Tongue (tissue), 3 donors: ENCODE measurements at places on chromosomes 1 and 21.

GRCh38 chr1:227769936-227770494 is 34.8 kb downstream of the SNAP47 start:
- no peak for DNase-seq

GRCh38 chr1:162846256-162847212 is 14.4 kb downstream of the CCDC190 start:
- DNase-seq, result no peak

DNA sequence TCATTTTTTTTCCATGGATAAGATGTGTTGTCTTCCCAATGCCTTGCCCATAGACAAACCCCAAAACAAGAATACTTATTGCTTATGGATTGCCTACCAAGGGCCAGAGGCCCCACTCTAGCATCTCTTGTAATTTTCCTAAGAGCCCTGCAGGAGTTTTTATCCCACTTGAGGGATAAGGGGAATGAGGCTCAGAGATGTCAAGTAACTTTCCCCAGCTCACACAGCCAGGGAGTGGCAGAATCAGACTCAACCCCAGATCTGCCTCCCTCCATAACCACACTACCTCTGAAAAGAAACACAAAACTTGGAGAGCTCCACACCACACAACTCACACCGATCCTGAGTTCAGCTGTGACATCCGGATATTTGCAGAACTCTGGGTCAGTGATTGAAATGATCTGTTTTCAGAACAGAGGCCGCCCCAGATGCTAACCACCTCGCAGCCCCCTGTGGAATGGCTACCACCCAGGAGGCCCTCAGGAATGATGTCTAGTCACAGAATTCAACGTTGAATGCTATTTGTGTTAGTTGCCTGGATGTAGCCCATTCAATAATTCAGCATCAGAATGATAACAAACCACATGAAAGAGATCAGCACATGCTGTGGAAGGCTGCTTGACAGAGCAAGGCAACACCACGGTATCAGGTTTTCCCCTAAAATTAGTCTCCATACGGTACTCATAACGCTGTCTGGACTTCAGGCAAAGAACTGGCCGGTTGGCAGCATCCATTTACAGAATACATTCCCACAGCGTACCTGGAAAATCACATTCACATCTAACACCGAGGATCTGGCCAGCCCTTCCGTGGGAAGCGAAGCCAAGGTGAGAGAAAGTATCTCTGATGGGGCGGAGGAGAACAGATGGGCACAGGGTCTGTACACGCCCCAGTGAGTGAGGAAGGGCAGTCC is 231.9 kb downstream of the TOMM20 start:
- no peak for DNase-seq

- DNase-seq, result no peak
Observed at GRCh38 chr1:199701726-199702125, 325.8 kb upstream of the NR5A2 start.

DNA sequence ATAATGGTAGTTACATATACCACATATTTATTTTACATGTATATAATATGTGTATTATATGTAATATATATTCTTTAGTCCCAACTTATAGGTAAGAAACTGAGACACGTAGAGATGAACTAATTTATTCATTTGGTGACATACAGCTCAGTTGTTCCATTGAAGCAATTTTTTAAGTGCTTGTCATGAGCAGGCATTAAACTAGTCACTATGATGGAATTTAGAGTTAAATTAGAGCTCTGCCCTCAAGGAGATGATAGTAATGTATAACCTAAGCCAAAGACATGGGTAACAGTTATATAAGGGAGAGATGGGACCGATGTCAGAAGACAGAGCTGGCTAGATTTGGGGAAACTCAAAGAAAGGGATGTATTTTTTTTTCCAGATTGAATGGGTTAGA is 83.0 kb downstream of the ST6GALNAC5 start:
- no peak for DNase-seq

DNA sequence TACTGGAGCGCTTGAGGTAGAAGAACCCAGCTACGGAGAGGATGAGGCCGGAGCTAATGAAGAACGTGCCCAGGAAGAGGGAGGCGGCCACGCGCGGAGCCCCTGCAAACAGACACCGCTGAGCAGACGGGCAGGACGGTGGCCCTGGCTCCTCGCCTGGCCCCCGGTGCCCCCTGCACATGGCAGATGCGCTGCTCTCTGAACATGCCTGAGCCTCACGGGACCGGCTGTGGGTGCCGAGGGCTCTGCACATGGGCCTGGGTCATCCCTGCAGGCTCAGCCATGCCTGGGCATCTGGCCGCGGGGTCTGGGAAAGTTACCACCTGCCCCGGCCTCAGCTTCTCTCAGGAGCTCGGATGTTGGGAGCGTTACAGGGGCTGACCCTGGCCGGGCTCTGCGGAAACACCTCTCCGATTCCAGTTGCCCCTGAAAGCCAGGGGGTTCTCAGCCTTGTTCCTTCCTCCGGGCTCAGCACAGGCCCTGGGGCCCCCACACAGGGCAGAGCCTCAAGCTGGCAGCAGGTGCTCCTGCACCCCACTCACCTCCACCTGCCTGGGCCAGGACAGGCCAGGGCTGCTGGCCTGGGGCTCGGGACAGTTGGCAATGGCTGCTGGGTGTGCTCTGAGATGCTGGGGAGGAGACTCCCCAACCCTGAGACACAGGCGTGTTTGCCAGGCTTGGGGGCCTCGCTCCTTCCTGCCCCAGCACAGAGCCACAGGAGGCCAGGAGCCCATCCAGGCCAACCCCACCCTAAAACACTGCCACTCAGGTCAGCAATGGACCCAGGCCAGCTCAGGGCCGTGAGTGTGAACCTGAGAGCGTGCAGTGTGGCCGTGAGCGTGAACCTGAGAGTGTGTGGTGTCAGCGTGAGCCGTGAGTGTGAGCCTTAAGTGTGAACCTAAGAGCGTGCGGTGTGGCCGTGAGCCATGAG is 12.1 kb upstream of the RNF223 start:
- no peak for DNase-seq

GRCh38 chr1:103129796-103130195 is 21.5 kb upstream of the COL11A1 start:
- no peak for DNase-seq

- DNase-seq, result peak; percentile 51
Observed at GRCh38 chr1:161131523-161132409, 701 bp downstream of the DEDD start.

- DNase-seq, result no peak
Observed at GRCh38 chr21:39628385-39628784, 15.6 kb downstream of the B3GALT5 start.

- DNase-seq, result no peak
Observed at GRCh38 chr1:2391931-2392509, 379 bp downstream of the RER1 start.

DNA sequence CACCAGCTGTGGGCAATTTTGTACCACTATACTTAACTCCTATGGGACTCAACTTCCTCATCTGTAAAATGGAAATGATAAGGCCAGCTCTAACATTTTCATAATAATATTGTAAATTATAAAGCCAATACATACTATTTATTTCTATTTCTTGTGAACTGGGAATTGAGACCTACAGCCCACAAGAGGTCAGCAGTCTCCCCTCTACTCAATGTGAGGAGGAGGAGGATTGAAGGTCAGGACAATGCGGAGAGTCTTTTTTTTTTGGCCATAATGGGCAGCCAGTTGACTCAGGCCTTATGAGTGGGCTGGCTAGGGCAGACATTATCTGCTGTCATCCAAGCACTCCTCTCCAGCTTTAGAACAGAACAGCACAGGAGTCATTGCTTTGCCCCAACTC is 90.5 kb downstream of the NUF2 start:
- no peak for DNase-seq

DNA sequence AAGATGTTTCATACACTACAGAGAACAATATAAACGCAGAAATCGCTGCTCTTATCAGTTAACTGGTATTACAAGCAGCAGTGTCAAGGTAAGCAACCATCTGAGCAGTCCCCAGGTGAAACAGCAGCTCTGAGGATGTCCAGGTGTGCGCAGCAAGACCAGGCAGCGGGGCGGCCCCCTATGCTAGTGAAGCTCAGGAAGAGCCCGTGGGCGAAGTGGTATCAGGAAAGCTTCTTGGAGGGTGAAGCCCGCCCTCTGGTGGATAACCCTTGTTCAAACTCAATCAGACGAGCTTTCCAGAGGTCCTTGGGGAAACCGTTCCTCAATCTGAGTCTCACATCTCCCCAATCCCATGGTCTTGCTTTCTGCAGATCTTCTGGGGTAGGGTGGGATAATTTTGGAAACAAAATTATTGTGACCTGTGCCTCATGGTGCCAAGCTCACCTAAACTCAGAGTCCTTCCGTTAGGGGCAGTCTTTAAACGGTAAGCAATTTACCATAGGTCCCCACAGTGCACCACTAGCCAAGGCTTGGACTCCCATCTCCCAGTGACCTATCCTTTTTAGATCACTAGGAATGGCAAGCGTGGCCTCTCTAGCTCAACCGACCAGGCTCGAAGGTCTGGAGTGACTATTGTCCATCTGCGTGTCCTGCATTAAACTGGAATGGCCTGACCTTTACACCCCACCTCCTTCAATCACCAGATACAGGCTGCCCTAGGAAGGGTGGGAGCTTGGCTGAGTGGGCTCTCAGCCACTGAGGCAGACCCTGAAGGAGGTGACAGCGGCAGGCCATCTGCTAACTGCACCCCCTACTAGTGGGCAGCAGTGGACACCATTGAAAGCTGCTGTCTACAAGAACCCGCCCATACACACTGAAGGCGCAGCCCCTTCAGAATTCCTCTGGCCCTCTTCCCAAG is 13.6 kb upstream of the FAM110D start:
- DNase-seq, result peak; percentile 91

- DNase-seq, result no peak
Observed at GRCh38 chr1:218874313-218874712, 299.4 kb upstream of the LYPLAL1 start.

DNA sequence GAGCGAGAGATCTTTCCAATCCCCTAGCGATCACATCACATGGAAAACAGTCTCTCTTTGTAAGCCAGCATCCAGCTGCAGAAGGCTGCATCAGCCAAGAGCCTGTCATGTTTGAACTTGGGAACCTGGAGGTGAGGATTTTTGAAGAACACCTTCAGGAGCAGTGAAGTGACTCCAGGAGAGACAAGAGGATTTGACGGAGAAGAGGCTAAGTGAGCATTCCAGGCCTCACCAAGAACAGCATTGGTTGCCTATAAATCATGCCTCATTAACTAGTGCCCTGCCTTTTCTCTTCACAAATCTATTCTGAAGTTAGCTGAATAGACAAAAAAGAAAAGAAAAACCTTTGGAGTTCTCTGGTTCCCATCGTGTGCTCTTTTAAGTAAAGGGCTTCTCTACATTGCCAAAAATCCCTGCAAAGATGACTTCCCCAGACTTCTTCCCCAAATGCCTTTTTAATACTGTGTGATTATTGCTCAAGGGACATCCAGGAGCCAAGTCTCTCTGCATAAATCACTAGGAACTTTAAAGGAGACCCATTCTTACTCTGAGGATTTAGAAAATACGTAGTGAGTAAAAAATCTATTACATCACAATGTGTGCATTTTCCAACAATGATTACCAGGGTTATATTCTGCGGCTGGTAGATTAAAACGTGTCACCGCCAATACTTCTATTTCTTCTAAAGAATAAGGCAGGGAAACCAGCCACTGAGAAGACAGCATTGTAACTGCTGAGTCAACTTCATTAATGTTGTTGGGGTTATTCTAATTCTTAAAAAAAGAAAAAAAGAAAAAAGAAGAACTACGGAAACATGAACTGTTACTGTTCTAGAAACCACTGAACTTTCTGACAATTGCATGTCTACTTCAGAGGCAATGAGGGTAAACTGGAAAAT is 95.2 kb downstream of the KIF14 start:
- DNase-seq, result peak; percentile 73

- DNase-seq, result no peak
Observed at GRCh38 chr1:162042361-162042760, 18.7 kb upstream of the OLFML2B start.

DNA sequence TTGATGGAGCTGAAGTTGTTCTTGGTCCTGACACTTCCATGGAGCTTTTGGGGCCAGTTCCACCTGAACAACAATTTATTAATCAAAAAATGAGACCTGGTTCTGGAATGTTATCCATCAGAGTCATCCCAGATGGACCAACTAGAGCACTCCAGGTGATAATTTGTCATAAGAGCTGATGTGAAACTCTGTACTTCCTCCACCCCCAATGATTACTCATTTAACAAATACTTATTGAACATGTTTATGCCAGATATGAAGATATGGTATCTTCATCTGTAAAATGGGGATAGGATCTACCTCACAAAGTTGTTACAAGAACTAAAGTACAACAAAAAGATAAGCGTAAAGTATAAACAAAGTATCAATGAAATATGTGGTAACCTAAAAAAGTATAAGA is 153.2 kb downstream of the VPS13D start:
- DNase-seq, result no peak

DNA sequence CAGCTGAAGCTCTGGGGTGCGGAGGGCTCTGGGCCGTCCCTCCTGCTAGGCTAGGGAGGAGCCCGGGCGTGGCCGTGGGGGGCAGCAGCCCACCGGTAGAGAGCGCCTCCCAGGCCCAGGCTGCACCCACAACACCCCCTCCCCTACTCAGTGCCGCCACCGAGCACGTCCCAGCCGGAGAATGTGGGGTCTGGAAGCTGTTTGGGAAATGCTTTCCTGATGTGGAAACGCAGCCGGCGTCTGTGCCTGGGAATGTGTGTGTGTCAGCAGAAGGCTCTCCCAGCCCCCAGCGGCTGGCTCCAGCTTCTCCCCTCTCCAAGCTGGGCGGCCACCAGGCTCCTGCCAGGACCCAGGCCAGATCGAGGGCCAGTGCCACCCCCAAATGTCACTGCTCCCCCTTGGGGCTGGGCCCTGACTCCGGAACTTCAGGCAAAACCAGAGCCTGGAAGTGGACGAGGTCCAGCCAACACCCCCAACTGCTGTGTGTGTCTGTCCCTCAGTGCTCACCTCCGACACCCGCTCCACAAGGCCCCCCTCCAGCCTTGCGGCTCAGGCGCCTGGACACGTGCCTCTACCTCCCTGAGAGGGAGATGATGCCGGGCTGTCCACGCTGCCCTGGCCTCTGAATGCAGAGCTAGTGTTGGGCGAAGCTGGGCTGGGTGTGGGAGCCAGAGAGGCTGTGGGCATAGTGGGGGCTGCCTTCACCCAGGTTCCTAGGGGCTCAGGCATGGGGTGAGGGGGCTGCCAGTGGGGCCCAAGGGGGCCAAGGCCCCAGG is 74.7 kb downstream of the MEGF6 start:
- DNase-seq, result no peak
